Astrocyte of the spinal cord (primary cell): ENCODE measurements at places on chromosomes 3 and 15.
A peak's percentile ranks its signal among the peaks of the same experiment; 100 is the strongest.

- no peak for DNase-seq
These were observed 46.5 kb upstream of the SYNPR start for GRCh38 chr3:63231643-63232042.

DNA sequence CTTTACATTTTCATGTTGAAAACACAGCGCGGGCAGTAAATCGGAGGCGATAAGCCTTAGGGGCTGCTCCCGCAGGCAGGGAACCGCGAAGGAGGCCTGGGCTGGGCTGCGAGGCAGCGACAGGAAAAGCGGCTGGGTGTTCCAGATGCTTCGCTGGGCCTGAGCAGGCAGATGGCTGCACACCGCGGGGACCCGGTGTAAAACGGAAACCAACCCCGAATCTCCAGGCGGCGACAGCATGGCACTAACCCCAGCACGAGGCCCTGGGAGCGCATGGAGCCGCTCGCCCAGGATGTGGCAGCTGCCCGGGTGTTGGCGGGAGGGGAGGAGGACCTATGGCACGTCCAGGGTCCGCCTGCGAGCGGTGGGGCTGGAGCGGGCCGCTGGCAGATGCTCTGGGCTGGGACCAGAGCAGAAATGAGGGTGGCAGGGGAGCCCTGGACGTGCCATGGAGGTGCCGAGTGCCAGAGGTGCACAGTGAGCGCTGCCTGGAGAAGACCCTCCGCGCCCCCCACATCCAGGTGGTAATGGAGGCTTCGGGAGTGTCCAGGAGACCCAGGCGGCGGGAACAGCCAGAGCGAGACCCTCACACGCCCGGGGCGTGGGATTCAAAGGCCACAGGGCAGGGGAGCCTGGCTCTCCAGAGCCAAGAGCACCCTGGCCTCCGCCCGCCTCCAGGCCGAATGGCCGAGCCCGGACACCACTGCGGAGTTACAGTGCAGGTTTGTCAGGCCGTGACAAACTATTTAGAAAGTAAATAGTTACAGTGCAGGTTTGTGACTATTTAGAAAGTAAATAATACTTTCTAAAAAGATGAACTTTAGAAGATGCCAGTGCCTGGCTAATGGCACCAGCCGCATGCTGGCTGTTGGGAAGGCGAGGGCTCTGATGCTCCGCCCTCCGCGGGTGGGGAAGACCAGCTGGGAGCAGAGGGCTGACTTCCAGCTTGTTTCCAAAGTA is 293.6 kb downstream of the OCA2 start:
- no peak for DNase-seq

GRCh38 chr3:193548406-193548805 is 6.3 kb downstream of the ATP13A4 start:
- no peak for DNase-seq

DNA sequence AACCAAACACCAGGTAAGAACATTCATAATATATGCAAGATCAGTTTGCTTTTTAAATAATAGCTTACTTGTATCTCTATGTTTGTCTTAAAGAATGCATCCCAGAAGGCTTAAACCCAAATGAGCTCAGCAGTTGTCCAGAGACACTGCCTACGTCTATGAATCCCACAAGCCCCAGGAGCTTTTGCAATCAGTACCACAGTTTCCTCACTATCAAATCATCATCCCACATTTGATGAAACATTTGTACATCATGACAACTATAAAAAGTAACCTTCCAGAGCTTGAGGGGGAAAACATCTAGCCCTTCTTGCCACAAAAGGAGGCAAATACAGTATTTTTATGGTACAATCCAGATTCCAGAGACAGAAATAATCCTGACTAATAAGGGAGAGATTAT is 63.7 kb downstream of the ATP8B4 start:
- DNase-seq = peak; percentile 81

GRCh38 chr3:50502584-50503423 is 630 bp downstream of the CACNA2D2 start:
- no peak for DNase-seq

GRCh38 chr3:94251566-94251965 is 188.7 kb downstream of the NSUN3 start:
- no peak for DNase-seq

- DNase-seq = no peak
These were observed 575.1 kb downstream of the FOXP1 start for GRCh38 chr3:71008350-71008935.

DNA sequence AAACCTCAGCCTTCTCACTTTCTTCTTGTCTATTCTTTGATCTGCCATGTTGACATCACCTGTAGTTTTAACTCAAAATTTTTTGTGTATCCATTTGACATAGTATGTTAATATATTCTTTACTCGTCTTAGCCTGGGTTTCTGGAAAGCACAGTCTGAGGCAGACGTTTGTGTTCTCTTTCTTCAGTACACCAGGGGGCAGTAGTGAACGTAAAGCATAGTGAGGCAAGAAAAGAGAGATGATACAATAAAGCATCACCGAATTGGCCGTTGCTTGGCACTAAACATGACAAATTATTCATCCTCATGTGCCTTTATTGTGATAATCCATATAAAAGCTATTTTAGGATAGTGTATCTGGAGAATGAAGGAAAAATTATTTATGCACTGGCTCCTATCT is 141.0 kb upstream of the MYRIP start:
- peak; percentile 37 for DNase-seq

GRCh38 chr15:42691308-42691707 is 45.6 kb downstream of the CDAN1 start:
- no peak for DNase-seq

DNA sequence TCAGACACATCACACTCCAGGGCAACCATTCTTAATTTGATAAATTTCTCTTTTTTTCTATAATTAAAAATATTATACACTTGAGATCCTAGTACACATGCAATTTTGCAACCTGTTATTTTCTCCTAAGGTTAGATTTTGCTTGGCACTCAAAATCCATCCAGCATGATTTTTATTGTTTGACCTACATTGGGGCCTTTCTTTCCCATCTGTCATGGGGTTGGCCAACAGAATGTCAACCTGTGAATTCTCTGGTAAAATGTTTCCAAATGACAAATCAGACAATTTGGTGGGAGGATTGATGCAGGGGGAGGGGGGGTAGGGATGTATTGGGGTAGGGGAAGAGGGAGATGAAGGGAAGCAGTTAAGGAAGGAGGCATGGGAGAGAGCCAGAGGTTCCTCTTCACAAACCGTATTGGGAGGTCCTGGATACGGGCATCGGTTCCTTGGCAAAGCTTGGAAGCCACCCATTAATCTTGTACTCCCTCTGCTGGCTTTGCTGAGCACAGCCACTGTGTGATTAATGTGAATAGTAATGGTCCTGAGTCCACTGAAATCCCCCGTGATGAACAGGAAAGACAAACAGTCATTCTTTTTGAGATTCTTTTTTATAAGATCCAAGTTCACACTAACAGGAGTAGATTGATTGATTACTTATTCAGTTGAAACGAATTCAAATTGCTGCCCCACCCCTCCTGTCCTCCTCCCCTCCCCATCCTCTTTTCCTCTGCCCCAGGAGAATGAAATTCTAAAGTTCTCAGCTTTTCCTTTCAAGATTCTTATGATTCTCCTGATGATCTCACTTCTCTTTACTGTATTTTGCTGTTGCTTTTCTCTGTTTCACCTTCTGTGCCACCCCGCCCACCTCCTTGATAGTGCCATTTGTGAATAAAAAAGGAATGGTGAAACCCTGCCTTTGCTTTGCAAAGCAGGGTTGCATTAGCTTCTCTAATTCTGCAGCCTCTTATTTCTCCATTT is 82.2 kb upstream of the SLC25A26 start:
- peak; percentile 64 for DNase-seq

DNA sequence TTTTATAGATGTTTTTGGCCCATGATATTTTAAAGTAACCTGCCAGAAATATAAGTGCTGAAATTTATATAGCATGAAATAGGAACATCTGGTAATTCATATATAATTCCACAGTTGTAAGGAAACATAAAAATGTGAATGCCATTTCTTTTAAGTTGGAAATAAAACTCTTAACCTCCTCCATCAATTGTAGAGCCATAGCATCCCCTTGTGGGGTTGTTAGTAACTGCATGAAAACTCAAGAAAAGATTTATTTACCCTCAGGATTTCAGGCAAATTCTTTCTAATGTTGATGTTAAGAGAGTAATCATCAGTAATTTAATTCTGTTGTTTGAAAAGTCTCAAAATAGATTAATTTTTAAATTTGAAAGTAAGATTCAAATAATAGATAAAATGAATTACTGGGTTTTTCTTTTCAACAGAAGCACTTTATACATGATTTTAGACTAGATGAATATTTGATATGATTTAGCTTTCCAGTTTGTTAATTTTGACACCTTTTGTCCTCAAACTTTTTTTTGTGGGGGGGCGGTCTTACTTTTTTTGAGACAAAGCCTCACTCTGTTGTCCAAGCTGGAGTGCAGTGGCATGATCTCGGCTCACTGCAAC is 74.7 kb downstream of the RASA2 start:
- peak; percentile 80 for DNase-seq

GRCh38 chr3:16559653-16560365 is 45.4 kb downstream of the DAZL start:
- DNase-seq = no peak

DNA sequence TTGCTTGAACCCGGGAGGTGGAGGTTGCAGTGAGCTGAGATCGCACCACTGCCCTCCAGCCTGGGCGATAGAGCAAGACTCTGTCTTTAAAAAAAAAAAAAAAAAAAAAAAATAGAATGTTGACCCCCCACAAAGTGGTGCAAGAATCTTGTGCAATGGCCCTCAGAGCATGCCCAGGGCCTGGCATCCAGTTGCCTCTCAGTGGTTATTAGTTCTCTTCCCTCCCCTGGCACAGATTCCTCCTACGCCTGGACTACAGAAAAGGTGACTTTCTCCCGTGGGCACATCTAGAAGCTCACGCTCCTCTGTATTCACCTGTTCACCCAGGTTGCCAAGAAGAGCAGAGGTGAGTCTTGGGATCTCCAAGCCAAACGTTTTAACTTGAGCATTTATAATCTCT is 36.7 kb downstream of the ACSBG1 start:
- DNase-seq = no peak

DNA sequence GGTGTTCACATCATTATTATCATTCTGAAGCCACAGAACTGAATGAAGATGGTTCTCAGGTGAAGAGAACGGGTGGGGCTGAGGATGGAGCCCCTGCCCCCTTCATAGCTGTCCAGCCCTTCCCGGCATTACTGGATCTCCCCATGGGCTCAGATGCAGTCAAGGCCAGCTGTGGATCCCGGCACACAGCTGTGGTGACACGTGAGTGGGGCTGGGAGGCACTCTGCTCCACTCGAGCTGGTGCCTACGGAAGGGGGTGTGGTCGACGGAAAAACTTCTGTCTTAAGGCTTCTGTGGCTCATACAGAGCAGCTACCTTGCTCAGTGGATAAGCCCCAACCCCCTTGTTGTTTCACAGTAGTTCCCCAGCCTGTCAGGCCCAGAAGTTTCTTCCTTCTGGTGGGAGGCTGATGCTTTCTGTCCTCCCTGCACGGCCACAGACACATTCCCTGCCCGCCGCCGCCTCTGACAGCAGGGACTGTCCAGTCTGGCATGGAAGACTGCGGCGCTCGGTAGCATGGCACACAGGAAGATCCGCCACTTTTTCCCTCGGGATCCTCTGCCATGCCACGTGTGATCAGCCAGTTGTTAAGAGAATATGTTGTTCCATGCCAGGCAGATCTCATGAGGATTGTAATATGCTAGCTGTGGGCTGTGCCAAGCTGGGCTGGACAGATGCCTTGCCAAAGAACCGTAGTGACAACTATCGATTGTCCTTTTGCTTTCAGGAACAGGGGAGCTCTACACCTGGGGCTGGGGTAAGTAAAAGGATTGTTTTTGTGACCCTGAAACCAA is 5.8 kb downstream of the RCCD1 start:
- no peak for DNase-seq

GRCh38 chr15:39246523-39246922 is 334.4 kb upstream of the THBS1 start:
- DNase-seq = no peak

GRCh38 chr15:82698711-82699345 is 10.8 kb downstream of the AP3B2 start:
- no peak for DNase-seq

- DNase-seq = no peak
These were observed 270.3 kb downstream of the ERC2 start for GRCh38 chr3:56197991-56198390.

- DNase-seq = no peak
These were observed 15.0 kb downstream of the GRK7 start for GRCh38 chr3:141777957-141778813.

DNA sequence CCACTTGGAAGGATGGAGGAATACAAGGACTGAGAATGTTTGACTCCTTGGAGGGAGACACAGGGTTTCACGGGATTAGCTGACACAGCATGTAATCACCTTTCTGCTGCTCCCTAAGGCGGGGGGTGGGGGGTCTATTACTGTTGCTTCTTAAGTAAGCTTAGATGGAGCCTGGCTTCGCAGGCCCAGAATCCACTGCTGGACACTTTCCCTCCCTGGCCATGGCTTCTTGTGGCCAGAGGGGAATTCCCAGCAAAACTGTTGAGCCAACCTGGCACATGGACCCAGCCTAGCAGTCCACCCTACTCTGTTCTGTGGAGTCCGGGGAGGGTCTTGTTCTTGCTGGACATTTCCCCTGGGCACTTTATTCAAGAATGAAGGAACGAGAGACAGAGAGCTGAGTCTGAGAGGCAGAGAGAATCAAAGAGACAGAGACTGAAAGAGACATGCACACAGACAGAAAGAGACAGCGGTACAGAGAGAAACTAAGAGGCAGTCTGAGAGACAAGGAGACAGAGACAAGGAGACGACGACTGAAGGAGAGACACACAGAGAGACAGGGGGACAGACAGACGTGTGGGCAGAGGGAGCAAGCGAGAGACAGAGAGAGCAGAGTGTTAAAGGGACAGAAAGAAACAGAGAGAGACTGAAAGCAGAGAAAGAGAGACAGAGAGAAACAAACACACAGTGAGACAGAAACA is 55.6 kb upstream of the DLG1 start:
- peak; percentile 61 for DNase-seq

DNA sequence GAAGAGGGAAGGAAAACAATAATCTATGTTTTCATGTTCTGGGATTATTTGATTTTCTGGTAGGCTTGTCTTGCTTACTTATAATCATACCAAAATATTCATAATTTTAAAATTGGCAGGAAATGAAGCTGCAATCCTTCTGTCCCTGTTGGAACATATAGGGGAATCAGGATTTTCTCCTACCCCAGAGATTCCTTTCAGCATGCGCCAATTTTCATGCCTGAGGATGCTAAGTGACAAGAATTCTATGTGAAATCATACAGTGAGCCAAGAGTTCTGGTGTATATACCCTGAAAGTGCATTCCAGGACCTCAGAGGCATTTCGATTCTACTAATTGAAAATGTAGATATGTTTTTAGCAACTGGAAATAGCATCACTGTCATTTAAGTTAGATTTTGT is 9.9 kb upstream of the CADPS start:
- no peak for DNase-seq

- DNase-seq = peak; percentile 86
These were observed at the start of gene ACY1 for GRCh38 chr3:51982838-51983577. Gene ACY1 (plus strand): TSS chr3:51983535. CDS start chr3:51984065, 530 bp downstream.

DNA sequence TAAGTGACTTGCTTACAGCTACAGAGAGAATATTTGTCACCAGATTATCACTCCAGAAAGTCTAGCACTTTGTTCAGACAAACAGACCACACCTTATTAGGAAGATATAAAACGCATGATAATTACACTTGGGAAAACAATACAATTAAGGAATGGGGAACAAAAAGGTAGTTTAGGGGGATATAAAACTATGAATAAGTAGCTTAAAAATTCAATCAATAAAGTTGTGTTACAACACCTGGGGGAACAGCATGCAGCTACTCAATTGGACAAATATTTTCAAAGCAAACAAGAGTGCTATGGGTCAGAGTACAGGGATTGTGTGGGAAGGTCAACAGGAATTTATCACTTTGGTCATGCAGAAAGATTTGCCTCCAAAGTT is 15.1 kb downstream of the CLDN1 start:
- DNase-seq = no peak

- DNase-seq = no peak
These were observed 32.0 kb downstream of the TRPM1 start for GRCh38 chr15:31069360-31070000.
